ENCODE measurements at places on chromosomes 3 and 15.

GRCh38 chr3:54131890-54132289 lies 9.5 kb downstream of the CACNA2D3 start:
- DNase-seq = no peak

DNA sequence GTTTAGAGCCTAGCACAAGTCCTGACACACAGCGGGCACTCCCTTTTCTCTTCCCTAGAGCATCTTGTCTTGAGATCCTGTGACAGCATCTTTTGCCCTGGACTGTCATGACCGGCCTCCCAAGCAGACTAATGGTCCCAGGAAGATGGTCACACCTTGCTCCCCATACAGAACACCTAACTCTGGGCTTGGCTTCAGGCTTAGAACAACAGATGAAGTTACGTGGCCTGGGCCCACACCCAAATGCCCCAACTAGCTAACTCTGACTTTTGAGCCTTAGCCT lies 781 bp upstream of the IP6K1 start:
- no peak for DNase-seq

DNA sequence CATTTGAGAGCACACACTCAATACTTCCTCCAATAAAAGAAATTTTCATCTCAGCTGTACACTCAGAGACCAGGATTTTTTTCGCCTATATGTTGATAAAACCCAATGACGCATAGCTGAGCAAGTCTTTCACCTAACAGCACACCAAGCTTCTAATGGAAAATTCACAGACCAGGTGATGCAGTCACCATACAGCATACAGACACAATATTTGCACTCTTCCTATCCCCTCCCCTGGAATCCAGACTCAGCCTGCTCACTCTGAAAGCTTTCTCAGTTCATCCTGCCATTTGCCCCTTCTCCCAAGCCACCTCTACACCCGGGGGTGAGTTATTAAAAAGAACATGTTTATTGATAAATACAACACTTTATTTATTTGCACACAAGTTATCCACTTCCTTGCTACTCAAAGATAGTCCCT lies 1.7 kb downstream of the TBC1D5 start:
- no peak for DNase-seq

DNA sequence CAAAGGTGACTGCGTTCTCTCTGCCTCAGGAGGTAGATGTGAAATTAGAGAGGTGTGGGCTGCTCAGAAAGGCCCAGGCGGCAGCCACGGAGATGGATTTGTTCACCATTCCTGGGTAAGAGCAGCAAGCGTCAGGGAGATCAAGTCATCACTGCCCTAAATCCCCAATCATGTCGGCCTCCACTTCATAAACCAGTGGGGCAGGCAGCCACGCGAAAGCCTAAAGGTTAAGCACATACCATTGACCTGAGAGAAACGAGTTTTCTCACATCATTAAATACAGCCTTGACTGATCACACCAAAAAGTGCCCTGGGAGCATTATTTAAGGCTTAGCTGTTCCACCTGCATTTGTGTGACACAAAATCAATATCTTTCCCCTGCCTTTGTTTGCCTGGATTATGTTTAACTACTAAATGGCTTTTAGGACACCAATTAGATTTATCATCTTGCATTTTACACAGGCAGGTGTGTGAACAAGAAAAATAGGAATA lies 50.7 kb upstream of the FOXB1 start:
- no peak for DNase-seq

GRCh38 chr3:113266738-113267137 lies 55.4 kb downstream of the BOC start:
- no peak for DNase-seq

DNA sequence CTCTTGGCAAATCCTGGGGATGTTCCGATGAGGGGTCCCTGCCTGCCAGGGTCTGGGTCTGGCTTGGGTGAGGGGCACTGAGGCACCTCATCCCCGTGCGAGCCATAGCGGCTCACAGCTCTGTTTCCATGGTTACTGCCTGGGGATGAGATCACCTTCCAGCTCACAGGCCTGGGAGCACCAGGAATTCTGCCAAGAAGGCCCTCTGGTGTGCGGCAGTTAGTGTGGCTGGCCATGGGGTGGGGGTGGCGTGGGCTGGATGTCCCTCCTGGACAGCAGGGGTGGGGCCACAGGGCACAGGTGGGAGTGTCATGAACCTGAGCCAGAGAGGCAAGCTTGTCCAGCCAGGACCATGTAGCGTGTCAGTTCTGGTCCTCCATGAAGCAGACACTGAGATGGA lies 22.1 kb upstream of the PRR23E start:
- DNase-seq = no peak

All from stimulated activated CD8-positive, alpha-beta memory T cell treated with anti-CD3 and anti-CD28 coated beads, Interleukin-4, amount 100 ng/mL, for 24 hours (primary cell).